ENCODE measurements at places on chromosomes 7 and 10. TPM values are rescaled to one million over a fixed set of nuclear protein-coding genes. Genes with fewer than 3 reads are reported as not detected.

- H3K27me3 ChIP-seq = no peaks in the 10 kb centered on the region
- no peaks in the 10 kb centered on the region for H3K36me3 ChIP-seq
- no peak overlapping the region for H3K27ac ChIP-seq
- H3K4me1 ChIP-seq = peaks cover 17% of the 10 kb centered on the region
These were observed 745 bp downstream of the SLC16A9 start for GRCh38 chr10:59708816-59709394.

- peaks cover 7% of the 10 kb centered on the region for H3K4me1 ChIP-seq
- H3K36me3 ChIP-seq = no peaks in the 10 kb centered on the region
- H3K27ac ChIP-seq = no peak within 1 kb of the TSS
- H3K4me3 ChIP-seq = no peak within 1 kb of the TSS
- DNase-seq = no peak
These were observed at the start of gene ANKRD22 for GRCh38 chr10:88851706-88852105. Gene ANKRD22, minus strand, starts transcription at chr10:88851844. Its CDS starts 237 bp downstream, at chr10:88851607.

- H3K27me3 ChIP-seq = no peaks in the 10 kb centered on the region
- no peak overlapping the region for H3K27ac ChIP-seq
- DNase-seq = no peak
- no peaks in the 10 kb centered on the region for H3K4me1 ChIP-seq
- H3K4me3 ChIP-seq = no peak overlapping the region
These were observed 115.1 kb downstream of the PRKCQ start for GRCh38 chr10:6464862-6465430.

- peak; percentile 10 for DNase-seq
- peak overlapping the region; percentile 42 for H3K4me3 ChIP-seq
- H3K4me1 ChIP-seq = no peaks in the 10 kb centered on the region
- H3K36me3 ChIP-seq = no peaks in the 10 kb centered on the region
- H3K27me3 ChIP-seq = peaks cover 3% of the 10 kb centered on the region
- H3K27ac ChIP-seq = no peak overlapping the region
These were observed 6.6 kb upstream of the PON1 start for GRCh38 chr7:95330961-95331337.

DNA sequence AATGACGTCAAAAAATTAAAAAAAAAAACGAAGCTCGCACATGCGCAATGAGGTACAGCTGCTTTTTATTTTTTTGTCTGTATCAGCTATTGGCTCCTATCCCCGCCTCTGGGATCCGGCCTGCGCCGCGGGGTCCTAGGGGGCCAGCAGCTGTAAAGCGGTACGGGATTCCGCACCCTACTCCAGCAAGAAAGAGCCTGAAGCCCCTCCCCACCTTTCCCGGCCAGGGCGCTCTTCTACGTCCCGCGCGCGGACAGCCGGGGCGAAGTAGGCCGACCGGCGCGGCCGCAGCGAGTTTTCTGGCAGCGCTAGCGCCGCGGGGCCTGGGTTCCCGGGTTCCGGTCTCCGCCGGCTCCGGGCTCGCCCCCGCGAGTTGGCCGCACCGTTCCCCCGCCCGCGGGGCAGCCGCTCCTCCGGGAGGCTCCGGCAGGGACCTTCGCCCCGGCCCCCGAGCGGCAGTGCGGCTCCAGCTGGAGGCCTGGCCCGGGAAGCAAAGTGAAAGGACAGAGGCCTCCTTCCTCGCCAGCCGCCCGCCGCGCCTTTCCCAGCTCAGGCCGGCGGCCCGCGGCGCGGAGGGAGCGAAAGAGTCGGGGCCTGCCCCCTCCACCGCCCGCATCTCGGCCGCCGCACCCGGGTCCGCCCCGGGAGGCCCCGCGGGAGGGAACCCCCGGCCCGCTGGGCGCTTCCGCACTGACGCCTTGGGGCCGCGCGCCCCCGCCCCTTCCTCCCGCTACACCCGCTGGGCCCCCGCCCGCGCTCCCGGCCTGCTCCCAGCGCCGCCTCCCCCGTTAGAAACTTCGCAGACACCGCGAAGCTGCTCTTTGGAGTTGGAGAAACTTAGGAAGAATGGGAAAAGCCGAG, 4.7 kb upstream of the SPAG6 start:
- peaks cover 30% of the 10 kb centered on the region for H3K27me3 ChIP-seq
- no peak for DNase-seq
- H3K4me3 ChIP-seq = peak overlapping the region; percentile 84
- peaks cover 44% of the 10 kb centered on the region for H3K4me1 ChIP-seq
- H3K36me3 ChIP-seq = no peaks in the 10 kb centered on the region

- no peak for DNase-seq
- no peaks in the 10 kb centered on the region for H3K27me3 ChIP-seq
- peaks cover 10% of the 10 kb centered on the region for H3K36me3 ChIP-seq
- no peak overlapping the region for H3K27ac ChIP-seq
These were observed 113.8 kb downstream of the CDK6 start for GRCh38 chr7:92722541-92722940.

GRCh38 chr10:129637846-129638245, 170.8 kb downstream of the MGMT start:
- H3K4me3 ChIP-seq = no peak overlapping the region
- H3K36me3 ChIP-seq = no peaks in the 10 kb centered on the region
- no peaks in the 10 kb centered on the region for H3K4me1 ChIP-seq

GRCh38 chr10:61907011-61907410, 5.5 kb downstream of the ARID5B start:
- no peaks in the 10 kb centered on the region for H3K36me3 ChIP-seq
- H3K27ac ChIP-seq = no peak overlapping the region
- H3K4me1 ChIP-seq = peaks cover 34% of the 10 kb centered on the region
- no peak overlapping the region for H3K4me3 ChIP-seq
- no peaks in the 10 kb centered on the region for H3K27me3 ChIP-seq

- no peak for DNase-seq
- H3K36me3 ChIP-seq = no peaks in the 10 kb centered on the region
- no peak overlapping the region for H3K4me3 ChIP-seq
- H3K27ac ChIP-seq = no peak overlapping the region
- no peaks in the 10 kb centered on the region for H3K27me3 ChIP-seq
These were observed 206.2 kb downstream of the PPP1R9A start for GRCh38 chr7:95113590-95113989.

GPR146 gene
- total RNA-seq = 24.0 TPM

SLC26A5 gene
- not detected for total RNA-seq

GRCh38 chr7:108441392-108441955, 14.8 kb downstream of the NRCAM start:
- H3K4me3 ChIP-seq = no peak overlapping the region
- H3K4me1 ChIP-seq = no peaks in the 10 kb centered on the region
- no peaks in the 10 kb centered on the region for H3K27me3 ChIP-seq
- no peak overlapping the region for H3K27ac ChIP-seq
- DNase-seq = no peak

DNA sequence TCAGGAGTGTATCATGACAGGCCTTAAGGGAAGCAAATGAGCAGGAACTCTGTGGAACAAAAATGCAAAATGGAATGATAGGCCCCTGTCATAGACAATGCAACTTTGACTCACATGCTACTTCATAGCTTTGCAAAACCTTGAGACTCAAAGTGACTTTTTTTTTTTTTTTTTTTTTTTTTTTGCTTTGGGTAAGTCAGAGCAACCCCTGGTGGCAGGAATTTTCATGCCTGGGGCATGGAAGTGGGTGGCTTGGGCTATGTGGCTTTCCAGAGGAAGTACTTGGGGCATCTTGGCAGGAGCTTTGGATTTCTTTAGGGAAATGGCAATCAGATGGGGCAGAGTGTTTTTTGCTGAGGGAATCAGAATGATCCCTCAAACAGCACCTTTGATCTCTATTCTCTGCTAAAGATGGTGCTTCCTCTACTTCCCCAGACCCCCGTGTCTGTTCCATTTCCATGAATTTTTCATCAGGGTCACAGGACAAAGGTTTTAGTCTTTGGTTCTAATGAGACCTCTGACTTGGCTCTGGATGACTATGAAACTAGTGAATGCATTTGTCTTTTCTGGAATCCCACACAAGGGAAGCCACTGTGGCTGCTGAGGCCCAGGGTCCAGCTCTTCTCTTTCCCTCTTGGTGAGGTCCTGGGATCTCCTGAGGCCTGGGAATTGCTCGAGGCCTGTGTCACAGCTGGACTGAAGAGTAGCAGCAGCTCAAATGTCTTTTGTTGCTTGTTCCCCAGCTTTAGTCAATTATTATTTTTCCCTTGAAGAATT, 62.8 kb downstream of the TACC2 start:
- peak overlapping the region; percentile 71 for H3K27ac ChIP-seq
- peaks cover 27% of the 10 kb centered on the region for H3K4me1 ChIP-seq
- no peaks in the 10 kb centered on the region for H3K36me3 ChIP-seq

GPR37 gene
- total RNA-seq = 15.2 TPM

DNA sequence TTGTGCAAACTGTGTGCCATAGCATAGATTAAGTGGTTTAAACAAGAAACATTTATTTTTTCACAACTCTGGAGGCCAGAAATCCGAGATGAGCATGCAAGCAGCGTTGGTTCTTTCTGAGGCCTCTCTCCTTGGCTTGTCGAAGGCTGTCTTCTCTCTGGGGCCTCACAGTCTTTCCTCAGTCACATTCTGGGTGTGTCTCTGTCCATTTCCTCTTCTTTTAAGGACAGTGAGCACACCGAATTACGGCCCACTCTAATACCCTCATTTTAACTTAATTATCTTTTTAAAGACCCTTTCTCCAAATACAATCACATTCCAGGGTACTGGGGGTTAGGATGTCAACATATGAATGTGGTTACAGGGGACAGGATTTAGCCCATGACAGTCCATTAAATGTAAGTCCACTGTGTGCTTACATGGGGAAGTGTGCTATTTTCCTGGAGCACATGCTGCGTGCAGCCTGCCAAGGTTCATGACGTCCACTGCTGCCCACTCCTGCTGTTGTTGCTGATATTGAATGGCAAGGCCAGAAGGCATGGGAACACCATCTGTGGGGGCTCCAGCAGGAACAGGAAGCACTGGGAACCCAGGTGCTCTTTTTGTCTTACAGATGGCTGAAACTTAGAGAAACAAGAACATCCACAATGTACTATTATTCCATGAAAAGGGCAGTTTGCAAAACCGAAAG, 365.5 kb downstream of the GALNT17 start:
- no peak for DNase-seq
- H3K27me3 ChIP-seq = no peaks in the 10 kb centered on the region
- no peak overlapping the region for H3K27ac ChIP-seq

DNA sequence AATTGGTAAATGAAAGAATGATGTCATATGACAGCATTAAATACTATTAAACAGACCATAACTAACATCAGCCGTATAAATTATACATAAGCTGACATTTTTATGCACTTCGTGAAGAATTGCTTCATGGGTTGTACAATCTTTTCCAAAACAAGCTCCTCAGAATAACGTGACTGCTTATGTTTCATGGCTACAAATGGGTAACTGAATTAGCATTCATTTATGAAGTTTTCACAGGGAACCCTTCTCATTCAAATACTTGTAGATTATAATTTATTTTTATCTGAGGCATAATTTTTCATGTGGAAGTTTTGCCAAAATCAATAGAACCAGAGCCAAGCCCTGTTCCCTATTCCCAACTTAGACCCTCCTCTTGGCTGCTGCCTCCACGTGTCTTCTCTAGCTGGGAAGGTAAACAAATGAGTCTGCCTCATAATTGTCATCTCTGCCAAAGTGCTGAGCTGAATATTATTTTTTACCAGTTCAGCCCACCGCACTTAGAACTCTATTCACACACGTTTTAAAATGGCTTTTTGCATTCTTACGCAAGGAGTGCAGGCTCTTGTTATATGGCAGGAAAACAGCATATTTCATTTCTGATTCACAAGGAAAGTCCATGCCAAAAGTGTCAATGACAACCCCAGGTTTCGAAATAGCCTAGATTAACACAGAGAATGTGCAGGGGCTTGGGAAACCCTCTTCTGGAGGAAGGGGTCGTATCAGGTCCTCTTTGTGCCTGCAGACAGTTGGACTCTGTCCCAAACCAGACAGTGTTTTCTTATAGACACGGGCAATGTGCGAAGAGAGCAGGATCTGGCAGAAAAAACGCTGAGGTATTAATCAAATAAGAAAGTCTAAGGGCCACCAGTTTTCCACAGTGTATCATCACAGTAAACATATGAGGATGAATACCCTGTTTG, 370.7 kb upstream of the MGMT start:
- H3K4me3 ChIP-seq = no peak overlapping the region
- peak overlapping the region; percentile 49 for H3K27ac ChIP-seq
- peaks cover 23% of the 10 kb centered on the region for H3K4me1 ChIP-seq
- H3K36me3 ChIP-seq = no peaks in the 10 kb centered on the region

PTN gene
- 5.9 TPM for total RNA-seq

DNA sequence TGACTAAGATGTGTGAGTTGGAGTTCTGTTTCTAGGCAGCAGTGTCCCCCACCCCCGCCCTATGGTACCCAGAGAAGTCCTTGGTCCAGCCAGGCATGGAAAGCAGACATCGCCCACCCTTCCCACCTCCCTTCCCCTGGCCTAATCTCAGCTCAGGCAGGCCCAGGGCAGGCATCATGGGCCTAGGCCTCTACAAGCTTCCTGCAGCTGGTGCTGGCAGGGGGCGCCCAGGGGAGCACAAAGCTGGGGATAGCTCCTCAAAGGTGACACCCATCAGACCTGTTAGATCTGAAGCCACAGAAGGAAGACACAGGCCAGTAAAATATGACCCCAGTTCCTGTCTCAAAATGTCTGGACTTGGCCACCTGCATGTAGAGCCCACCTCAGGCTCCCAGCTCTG, 18.9 kb upstream of the UNC5B start:
- no peaks in the 10 kb centered on the region for H3K4me1 ChIP-seq
- H3K4me3 ChIP-seq = no peak overlapping the region
- no peak overlapping the region for H3K27ac ChIP-seq
- DNase-seq = no peak
- H3K27me3 ChIP-seq = no peaks in the 10 kb centered on the region
- no peaks in the 10 kb centered on the region for H3K36me3 ChIP-seq

LDB1 gene
- total RNA-seq = 60.1 TPM

GRCh38 chr7:43291789-43292188, 179.3 kb downstream of the HECW1 start:
- no peaks in the 10 kb centered on the region for H3K27me3 ChIP-seq
- H3K4me1 ChIP-seq = peaks cover 10% of the 10 kb centered on the region
- H3K27ac ChIP-seq = no peak overlapping the region
- DNase-seq = no peak
- no peaks in the 10 kb centered on the region for H3K36me3 ChIP-seq

DNA sequence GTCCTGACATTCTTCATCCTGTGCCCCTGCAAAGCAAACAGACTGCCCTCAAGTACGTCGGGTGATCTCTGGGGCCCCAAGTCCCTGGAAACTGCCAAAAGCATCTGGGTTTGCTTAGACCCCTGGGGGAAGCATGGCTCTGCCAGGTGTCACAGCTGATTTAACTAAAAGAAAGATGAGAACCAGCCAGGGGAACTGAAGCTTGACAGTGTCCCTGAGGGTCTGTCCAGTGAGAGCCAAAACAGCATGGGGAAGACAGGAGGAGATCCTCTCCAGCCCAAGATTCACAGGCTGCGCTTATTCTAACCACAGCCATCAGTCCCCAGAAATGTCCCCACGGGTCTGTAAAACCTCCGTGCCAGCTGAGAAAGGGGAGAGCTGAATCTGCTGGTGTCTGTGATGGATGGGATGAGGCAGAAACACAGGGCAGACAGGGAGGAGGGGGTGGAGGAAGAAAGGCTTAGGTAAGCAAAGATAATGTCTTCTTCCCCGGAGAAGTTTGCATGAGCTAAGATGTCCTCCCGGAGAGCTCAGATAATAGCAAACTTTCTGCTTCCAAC, 21.3 kb downstream of the CCDC3 start:
- no peak overlapping the region for H3K4me3 ChIP-seq
- H3K4me1 ChIP-seq = no peaks in the 10 kb centered on the region
- H3K27ac ChIP-seq = no peak overlapping the region
- no peaks in the 10 kb centered on the region for H3K36me3 ChIP-seq
- DNase-seq = no peak
- no peaks in the 10 kb centered on the region for H3K27me3 ChIP-seq

UPK3B gene
- not detected for total RNA-seq

GRCh38 chr10:80473096-80473657, 19.1 kb downstream of the TSPAN14 start:
- H3K4me1 ChIP-seq = peaks cover 76% of the 10 kb centered on the region
- peak overlapping the region; percentile 7 for H3K27ac ChIP-seq
